ENCODE measurements at places on chromosomes 11 and 22. TPM values are rescaled to one million over a fixed set of nuclear protein-coding genes. Genes with fewer than 3 reads are reported as not detected.

Gene PHETA2
- 10.5 TPM for total RNA-seq

DNA sequence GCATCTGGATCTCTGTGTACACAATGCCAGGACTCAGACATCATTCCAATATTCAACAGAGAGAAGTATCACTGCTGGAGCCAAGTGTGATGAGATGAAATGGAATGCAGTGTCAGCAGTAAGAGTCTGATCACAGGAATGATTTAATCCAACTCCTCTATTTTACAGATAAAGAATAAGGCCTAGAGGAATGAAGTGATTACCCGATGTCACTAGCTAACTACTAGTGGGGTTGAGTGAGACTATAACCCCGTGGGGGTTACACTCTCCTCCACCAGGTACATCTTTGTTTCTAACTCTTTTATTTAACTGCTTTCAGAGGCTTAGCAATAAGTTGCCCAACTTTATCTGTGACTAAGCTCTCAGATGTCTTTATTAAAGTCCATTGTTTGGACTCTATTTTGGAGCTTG lies 94.2 kb upstream of the FAT3 start:
- no peaks in the 10 kb centered on the region for H3K27me3 ChIP-seq
- peak; percentile 42 for DNase-seq
- peaks cover 34% of the 10 kb centered on the region for H3K4me1 ChIP-seq
- peak overlapping the region; percentile 34 for H3K27ac ChIP-seq
- H3K4me3 ChIP-seq, result no peak overlapping the region
- H3K36me3 ChIP-seq, result no peaks in the 10 kb centered on the region

GRCh38 chr11:119912229-119912628 lies 183.2 kb upstream of the NECTIN1 start:
- H3K27me3 ChIP-seq, result peaks cover 23% of the 10 kb centered on the region
- no peaks in the 10 kb centered on the region for H3K4me1 ChIP-seq
- H3K36me3 ChIP-seq, result no peaks in the 10 kb centered on the region
- H3K27ac ChIP-seq, result no peak overlapping the region
- no peak overlapping the region for H3K4me3 ChIP-seq

GRCh38 chr11:71117311-71117710 lies 135.1 kb downstream of the SHANK2 start:
- DNase-seq, result no peak
- peaks cover 13% of the 10 kb centered on the region for H3K27me3 ChIP-seq
- no peaks in the 10 kb centered on the region for H3K36me3 ChIP-seq
- H3K4me1 ChIP-seq, result no peaks in the 10 kb centered on the region

GRCh38 chr22:36862251-36863242 lies 1.7 kb downstream of the NCF4 start:
- H3K4me1 ChIP-seq, result no peaks in the 10 kb centered on the region
- no peak overlapping the region for H3K27ac ChIP-seq
- no peak overlapping the region for H3K4me3 ChIP-seq
- DNase-seq, result no peak
- H3K36me3 ChIP-seq, result no peaks in the 10 kb centered on the region

DNA sequence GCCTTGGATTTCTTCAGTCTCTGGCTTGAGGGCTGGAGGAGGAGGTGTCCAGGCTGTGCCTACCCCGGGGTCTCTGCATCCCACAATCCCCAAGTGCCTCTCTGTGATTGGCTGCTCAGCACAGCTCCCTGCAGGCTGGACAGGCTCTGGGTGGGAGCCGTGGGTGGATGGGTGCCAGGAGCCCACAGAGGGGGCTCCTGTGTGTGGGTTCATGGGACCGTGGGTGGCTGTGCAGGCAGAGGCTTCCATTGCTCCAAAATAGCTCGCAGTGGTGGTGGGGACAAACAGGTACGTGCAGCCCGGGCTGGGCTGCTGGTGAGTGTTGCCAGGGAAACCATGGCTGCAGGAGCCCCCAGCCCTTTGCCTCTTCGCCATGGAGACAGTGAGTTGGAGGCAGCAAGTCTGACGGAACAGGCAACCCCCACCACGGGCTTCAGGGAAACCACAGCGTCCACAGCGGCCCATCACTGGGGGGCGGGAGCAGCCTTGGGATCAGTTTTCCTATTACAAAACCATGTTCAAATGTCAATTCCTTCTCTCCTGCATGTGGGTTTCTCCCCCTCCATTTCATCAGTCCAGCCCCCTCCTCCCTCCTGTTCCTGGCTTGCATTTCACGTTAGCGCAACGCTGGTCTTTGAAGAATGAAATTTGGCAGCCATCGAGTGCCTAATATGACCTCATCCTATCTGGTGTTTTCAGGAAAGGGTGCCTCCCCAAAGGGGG lies 155.2 kb downstream of the TRIM29 start:
- no peak for DNase-seq
- H3K4me3 ChIP-seq, result no peak overlapping the region
- H3K4me1 ChIP-seq, result no peaks in the 10 kb centered on the region
- no peak overlapping the region for H3K27ac ChIP-seq

Gene CARNS1
- not detected for total RNA-seq

Gene GLYAT
- not detected for total RNA-seq

GRCh38 chr11:120566176-120566575 lies 54.6 kb downstream of the GRIK4 start:
- H3K27ac ChIP-seq, result no peak overlapping the region
- no peak for DNase-seq
- H3K4me3 ChIP-seq, result no peak overlapping the region
- peaks cover 22% of the 10 kb centered on the region for H3K27me3 ChIP-seq
- no peaks in the 10 kb centered on the region for H3K36me3 ChIP-seq
- peaks cover 15% of the 10 kb centered on the region for H3K4me1 ChIP-seq

- H3K27ac ChIP-seq, result no peak overlapping the region
- no peaks in the 10 kb centered on the region for H3K4me1 ChIP-seq
- H3K27me3 ChIP-seq, result peaks cover 41% of the 10 kb centered on the region
- no peak overlapping the region for H3K4me3 ChIP-seq
These were observed 7.8 kb downstream of the DSCAML1 start for GRCh38 chr11:117789241-117789640.

Gene P4HA3
- total RNA-seq, result 0.94 TPM

GRCh38 chr22:46866591-46866990 lies 104.1 kb downstream of the TBC1D22A start:
- H3K4me1 ChIP-seq, result peaks cover 34% of the 10 kb centered on the region
- no peaks in the 10 kb centered on the region for H3K27me3 ChIP-seq
- peaks cover 19% of the 10 kb centered on the region for H3K36me3 ChIP-seq

Gene NNMT
- total RNA-seq, result 202 TPM

Gene IGSF9B
- not detected for total RNA-seq

- H3K27me3 ChIP-seq, result peaks cover 26% of the 10 kb centered on the region
- peak within 1 kb of the TSS; percentile 81 for H3K4me3 ChIP-seq
- peak; percentile 33 for DNase-seq
- no peaks in the 10 kb centered on the region for H3K36me3 ChIP-seq
- H3K4me1 ChIP-seq, result peaks cover 24% of the 10 kb centered on the region
- H3K27ac ChIP-seq, result no peak within 1 kb of the TSS
These were observed at the start of gene FAT3 for GRCh38 chr11:92224407-92225124. FAT3 (plus strand) TSS chr11:92224818; CDS start chr11:92352113, 127,295 bp downstream.

Gene MS4A7
- not detected for total RNA-seq

DNA sequence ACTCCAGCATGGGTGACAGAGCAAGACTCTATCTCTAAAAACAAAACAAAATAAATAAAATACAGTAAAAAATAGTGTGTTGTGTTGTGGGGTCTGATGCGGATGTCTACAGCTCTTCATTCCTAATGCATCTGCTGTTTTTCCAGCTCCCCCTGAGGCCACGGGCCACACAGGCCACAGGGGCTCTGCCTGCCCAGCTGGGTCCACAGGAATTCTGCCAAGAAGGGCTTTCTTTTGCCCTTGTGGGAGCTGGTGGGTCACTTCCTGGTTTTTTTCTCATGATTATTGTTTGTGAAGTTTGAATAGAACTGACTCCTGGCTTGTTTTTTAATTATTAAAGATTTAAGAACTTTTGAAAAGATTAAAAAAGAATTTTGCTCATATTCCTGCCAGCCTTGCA lies 67.4 kb upstream of the CLDN5 start:
- H3K36me3 ChIP-seq, result no peaks in the 10 kb centered on the region
- no peaks in the 10 kb centered on the region for H3K4me1 ChIP-seq
- peaks cover 36% of the 10 kb centered on the region for H3K27me3 ChIP-seq
- no peak overlapping the region for H3K27ac ChIP-seq
- no peak for DNase-seq
- no peak overlapping the region for H3K4me3 ChIP-seq

Gene TCN2
- total RNA-seq, result 2.8 TPM

DNA sequence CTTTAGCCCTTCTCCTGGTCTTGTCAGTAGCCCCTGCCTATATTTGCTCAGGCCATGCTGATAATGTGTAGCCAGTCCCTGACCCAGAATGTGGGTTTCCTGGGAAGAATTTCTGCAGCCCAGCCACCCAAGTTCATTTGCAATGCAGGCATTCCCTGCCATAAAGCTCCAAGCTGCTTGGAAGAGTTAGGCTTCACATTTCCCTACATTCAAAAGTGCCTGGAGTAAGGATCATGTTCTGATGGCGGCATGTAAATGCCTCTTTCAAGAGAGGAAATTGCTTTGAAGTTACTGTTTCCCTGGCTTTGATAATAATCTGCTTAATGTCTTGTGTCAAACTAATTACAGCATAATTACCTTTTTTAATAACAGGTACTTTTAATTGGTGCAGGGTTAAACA lies 266.1 kb downstream of the MIAT start:
- H3K4me3 ChIP-seq, result no peak overlapping the region
- H3K27me3 ChIP-seq, result peaks cover 35% of the 10 kb centered on the region
- H3K36me3 ChIP-seq, result no peaks in the 10 kb centered on the region
- DNase-seq, result no peak

Gene LGALS12
- total RNA-seq, result not detected

DNA sequence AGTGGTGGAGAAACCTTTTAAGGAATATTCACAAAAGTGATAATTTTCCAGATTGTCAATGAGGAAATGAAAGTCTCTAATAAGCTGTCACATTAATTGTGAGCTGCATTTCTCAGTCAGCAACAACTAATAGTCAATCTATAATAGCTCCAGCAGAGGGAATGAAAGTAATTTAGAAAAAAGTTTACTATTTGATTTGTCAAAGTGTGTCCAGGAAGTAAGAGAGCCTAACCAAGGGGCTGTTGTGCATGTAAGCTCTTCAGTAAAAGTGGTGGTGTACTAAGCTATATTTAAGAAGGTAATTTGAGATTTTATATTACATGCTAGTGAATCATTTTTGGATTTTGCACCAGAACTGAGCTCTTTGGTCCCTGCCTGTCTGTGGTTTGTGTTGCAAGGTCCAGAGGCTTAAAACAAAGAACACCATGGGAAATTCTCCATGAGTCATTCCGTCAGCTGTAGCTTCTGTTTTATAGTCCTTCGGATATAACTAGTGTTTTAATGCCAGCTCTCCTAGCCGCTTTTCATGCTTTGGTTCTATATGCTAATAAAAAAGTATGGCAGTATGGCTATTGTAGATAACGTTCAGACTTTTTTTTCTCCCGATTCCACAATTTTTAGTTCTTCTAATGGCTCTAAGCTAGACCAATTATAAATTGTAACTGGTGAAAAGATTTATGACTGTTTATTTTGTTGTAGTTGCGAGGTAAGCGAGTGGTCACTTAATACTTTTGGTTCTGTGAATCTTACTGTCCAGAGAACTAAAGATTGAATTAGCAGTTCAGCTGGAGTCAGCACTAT lies 64.6 kb downstream of the ARHGEF12 start:
- peaks cover 5% of the 10 kb centered on the region for H3K36me3 ChIP-seq
- peak overlapping the region; percentile 93 for H3K27ac ChIP-seq
- H3K4me1 ChIP-seq, result peaks cover 73% of the 10 kb centered on the region
- H3K4me3 ChIP-seq, result peak overlapping the region; percentile 93
- DNase-seq, result peak; percentile 97

Gene SCARF2
- total RNA-seq, result 72.7 TPM

GRCh38 chr22:44192098-44192815 lies 11.5 kb downstream of the PARVG start:
- H3K4me3 ChIP-seq, result no peak overlapping the region
- peaks cover 21% of the 10 kb centered on the region for H3K27me3 ChIP-seq
- H3K36me3 ChIP-seq, result no peaks in the 10 kb centered on the region
- DNase-seq, result no peak
- H3K4me1 ChIP-seq, result no peaks in the 10 kb centered on the region
- no peak overlapping the region for H3K27ac ChIP-seq

Gene CCDC73
- total RNA-seq, result not detected

DNA sequence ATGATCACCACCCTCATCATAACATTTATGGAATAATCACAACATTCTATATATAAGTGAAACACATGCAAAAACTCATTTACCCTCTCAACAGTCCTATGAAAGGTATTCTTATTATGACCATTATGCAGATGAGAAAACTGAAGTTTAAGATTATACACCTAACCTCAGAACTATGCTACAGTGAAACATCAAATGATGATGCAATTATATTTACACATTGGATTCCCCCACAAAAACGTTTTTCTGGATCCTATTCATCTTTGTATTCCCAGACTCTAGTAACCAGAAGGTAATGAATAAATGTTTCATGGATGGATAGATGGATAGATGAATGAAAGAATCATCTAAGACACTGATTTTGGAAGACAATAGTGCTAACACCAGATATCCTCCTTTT lies 54.8 kb downstream of the TCP11L1 start:
- no peak for DNase-seq
- H3K4me1 ChIP-seq, result peaks cover 9% of the 10 kb centered on the region
- no peak overlapping the region for H3K4me3 ChIP-seq
- H3K27me3 ChIP-seq, result no peaks in the 10 kb centered on the region

Gene PRG2
- not detected for total RNA-seq

All from HFFc6 (cell line).